ENCODE measurements at places on chromosomes 1 and 21.

- DNase-seq, result no peak
These were observed 182.3 kb downstream of the C1orf21 start for GRCh38 chr1:184569106-184569505.

GRCh38 chr1:233677690-233678354 lies 63.9 kb downstream of the KCNK1 start:
- no peak for DNase-seq

GRCh38 chr1:3319874-3320245 lies 134.6 kb upstream of the ARHGEF16 start:
- DNase-seq, result no peak

- DNase-seq, result no peak
These were observed at the start of gene TNFRSF25 for GRCh38 chr1:6466023-6466422. TNFRSF25 (minus strand) TSS chr1:6466173; CDS start chr1:6466107, 66 bp downstream.

DNA sequence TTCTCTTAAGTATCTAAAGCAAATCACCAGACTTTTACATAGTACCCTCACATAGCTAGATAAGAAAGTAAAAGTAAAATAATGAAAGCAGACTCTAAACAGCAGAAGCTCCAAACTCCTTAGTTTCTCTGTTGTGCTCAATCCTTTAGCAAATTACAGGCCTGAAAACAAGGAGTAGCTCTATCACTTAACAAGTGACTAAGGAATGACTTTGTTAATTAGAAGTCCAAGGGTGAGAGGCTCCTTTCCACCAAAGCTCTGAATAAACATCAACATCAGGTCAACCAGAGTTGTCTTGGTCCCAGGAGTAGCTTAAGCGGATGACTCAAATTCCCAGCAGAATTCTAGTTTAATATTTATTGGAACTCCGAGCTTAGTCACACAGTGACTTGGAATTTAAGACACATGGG lies 5.9 kb downstream of the NRIP1 start:
- no peak for DNase-seq

DNA sequence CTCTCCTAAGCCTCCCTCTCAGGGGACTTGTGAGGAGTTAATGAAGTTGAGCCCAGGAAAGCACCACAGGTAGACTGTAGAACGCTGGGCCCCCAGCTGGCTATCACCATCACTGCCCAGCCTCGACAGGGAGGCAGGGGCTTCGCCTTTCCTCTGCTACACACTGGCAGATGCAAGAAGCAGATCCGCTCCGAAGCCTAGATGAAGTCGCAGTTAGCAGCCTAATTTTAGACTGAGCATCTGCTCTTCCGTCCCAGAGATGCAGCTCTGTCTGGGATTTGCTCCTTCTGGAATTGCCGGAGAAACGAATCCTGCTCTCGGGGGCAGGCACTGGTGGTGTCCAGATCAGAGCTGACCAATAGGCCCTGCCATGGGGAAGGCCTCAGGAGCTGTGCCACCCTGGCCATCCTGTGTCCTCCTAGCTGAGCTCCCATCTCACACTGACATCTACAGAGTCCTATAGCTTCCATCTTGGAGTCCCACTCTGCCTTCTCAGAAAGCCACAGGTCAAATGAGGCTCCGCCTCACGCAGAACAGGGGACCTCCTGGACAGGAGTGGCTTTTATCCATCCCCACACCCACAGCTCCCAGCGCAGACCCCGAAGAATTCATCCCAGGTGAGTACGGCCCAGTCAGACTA lies 186.8 kb upstream of the EDN2 start:
- DNase-seq, result no peak

- peak; percentile 65 for DNase-seq
These were observed 220.0 kb downstream of the SETD4 start for GRCh38 chr21:35840197-35840799.

- DNase-seq, result peak; percentile 18
These were observed 411.8 kb upstream of the ESRRG start for GRCh38 chr1:217134857-217135568.

- DNase-seq, result no peak
These were observed 25.0 kb downstream of the GIPC2 start for GRCh38 chr1:78070758-78071157.

- no peak for DNase-seq
These were observed 31.9 kb downstream of the CFAP74 start for GRCh38 chr1:1971688-1972087.

GRCh38 chr1:14522926-14523241 lies 75.6 kb upstream of the KAZN start:
- peak; percentile 40 for DNase-seq

DNA sequence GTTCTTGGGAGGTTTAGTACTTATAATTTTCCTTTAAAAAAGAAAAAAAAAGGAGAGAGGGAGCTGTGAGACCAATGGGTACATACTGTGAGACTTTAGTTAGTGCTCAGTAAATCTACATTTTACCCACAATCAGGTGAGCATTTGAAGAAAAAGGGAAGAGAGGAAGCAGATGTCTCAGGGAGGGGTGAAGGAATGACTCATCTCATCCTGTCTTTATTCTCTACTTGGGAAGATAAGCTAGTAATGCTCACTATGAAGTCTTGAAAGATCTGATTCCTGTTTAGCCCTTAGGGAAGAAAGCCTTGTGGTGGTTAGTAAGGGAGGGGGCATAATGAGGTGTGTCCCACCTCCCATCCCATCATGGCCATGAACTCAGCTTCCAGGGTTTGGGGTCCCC lies 112.6 kb downstream of the PLD5 start:
- no peak for DNase-seq

DNA sequence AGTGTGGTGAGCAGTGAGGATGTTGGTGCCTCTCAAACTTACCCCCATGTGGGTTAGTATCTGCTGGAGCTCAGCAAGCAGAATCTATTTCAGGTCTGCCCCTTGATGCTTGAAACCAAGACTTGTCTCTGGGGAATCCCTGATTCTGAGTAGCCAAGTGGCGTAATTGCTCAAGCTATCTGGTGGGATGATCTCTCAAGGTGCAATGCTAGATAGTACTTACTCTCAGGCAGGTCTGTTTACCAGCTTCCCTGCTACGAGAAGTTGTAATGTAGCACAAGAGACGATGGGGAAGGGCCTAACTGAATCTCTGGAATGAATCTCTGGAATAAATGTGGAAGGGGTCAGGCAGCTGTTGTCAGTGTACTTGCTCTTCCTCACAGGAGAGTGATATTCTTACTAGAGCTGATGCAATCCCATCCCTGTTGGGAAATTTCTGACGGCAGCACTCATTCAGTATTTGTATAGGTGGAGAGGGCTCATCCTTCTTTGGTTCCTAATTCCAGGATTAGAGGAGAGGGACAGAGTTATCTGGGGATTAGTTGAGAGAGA lies 65.4 kb downstream of the MACF1 start:
- peak; percentile 40 for DNase-seq

GRCh38 chr1:231192620-231193163 lies 30.8 kb downstream of the TRIM67 start:
- peak; percentile 15 for DNase-seq

- no peak for DNase-seq
These were observed 72.2 kb upstream of the LPGAT1 start for GRCh38 chr1:211902624-211903291.

- no peak for DNase-seq
These were observed 356.6 kb upstream of the SNX7 start for GRCh38 chr1:98304888-98305287.

- DNase-seq, result no peak
These were observed 190.2 kb downstream of the NR5A2 start for GRCh38 chr1:200217703-200218102.

- DNase-seq, result peak; percentile 35
These were observed 240.9 kb downstream of the KIF26B start for GRCh38 chr1:245395680-245396079.

DNA sequence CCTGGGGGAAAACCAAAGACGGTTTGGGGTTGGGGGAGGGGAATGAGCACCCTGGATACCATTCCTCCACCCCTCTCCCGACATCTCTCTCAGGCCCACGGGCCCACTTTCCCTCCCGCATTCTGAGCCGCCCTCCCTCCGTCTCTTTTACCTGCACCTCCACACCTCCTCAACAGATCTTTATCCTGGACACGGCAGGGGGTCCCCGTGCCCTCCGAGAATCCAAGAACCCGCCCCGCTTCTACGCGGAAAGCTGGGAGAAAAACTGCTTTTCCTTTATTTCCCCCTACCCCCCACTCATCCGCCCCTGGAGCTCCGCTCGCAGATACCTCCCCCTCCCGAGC lies 108.8 kb downstream of the NAV1 start:
- DNase-seq, result no peak

DNA sequence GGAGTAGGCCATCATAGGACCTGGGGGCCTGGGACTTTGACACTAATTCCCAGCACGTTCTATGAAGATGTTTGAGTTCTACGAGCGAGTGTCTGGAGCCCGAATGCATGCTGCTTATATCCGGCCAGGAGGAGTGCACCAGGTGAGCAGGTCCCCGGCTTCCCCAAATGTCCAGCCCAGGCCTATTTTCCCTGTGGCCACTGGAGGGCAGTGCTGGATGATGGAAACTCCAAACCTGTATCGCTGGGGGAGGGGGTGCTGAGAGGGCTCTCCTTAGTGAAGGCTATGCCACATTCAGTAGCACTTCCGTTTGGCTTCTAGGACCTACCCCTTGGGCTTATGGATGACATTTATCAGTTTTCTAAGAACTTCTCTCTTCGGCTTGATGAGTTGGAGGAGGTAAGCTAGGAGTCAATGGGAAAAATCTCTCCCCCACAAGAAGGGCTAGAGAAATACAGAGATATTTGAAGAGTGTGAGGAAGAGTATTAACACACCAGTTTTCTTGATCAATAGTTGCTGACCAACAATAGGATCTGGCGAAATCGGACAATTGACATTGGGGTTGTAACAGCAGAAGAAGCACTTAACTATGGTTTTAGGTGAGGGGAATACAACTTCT lies 5.2 kb upstream of the FCER1G start:
- peak; percentile 68 for DNase-seq

DNA sequence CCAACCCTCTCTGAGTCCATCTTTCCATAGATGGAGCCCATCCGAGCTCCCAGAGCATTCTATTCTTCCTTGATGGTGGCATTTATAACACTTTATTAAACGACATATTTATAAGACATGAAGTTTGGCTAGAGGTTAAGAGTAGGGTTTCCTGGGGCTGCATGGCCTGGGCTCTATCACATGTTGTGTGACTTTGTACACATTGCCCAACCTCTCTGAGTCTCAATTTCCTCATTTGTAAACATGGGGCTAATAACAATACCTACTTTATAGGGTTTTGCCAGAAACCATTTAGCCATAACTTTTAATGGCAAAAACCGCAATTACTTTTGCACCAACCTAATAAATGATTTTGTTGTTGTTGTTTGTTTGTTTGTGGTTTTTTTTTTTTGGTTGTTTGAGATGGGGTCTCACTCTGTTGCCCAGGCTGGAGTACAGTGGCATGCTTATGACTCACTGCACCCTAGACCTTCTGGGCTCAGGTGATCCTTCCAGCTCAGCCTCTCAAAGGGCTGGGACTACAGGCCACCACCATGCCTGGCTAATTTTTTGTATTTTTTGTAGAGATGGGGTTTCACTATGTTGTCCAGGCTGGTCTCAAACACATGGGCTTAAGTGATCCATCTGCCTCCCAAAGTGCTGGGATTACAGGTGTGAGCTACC lies 13.9 kb upstream of the ASAP3 start:
- no peak for DNase-seq

GRCh38 chr21:46543306-46543705 lies 61.6 kb downstream of the S100B start:
- no peak for DNase-seq

DNA sequence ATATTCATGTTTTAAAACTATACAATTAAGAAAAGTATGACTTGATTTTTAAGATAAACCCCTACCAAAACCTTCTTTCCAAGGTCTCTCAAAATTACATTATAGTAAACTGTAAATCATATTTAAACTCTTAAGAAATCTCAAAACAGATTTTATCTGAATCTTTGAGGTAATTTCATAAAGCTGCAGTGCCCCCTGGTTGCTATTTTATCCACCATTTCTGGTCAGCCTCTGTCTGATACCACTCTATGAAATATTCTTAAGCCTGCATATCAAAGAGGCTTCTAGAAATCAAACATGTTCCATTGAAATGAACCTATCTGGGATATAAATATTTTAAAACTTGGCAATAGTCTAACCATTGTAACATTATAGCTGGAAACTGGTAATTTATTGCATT lies 317.3 kb downstream of the COL11A1 start:
- DNase-seq, result peak; percentile 16

DNA sequence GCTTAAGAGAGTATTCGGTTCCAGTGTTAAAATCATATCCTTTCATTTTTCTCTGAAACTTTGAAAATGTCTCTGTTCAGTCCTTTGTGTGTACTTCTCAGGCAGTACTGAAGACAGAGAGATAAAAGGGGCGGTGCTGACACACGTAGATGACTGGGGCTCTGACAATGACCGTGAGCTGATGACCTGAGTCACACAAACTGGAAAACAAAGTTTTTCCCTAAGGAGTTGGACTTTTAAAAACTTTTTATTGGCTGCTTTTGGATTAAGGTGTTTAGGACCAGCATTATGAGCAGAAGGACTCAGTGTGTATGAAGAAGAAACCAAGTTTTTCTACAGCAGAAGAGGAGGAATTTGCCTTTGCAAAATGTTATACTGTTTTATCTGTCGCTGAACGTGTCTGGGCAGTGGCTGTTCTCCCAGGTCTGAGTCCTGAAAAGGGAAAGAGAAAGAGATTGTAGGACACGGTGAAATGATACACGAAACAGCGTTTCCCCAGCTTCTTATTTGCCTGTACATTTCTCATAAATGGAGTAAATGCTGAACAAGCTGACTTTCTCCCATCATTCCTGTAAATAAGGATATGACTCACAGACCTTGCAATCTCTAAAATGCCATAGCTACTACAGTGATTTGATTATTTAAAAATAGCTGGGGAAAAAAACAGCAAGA lies 51.5 kb downstream of the MAP3K7CL start:
- DNase-seq, result no peak

- DNase-seq, result no peak
These were observed 33.9 kb upstream of the LAMC2 start for GRCh38 chr1:183152180-183152579.

DNA sequence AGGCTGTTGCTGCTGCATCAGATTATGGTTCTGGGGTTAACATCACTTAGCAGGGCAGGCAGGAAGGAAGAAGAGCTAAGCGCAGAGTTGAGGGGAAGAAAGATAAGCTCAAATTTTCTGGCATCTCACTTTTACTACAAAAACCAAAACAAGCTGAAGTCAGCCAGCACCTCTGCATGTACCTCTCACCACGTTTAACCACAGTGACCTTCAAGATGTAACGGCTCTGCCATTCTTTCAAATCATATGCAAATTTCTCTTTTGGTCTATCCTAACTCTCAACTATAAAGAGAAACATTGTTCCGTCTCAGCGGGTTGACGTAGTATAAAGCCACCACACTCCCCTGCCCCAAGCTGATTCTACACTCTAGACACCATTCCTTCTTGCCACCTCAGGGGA lies 154.4 kb downstream of the OMA1 start:
- DNase-seq, result no peak

- DNase-seq, result no peak
These were observed 19.0 kb downstream of the BACE2 start for GRCh38 chr21:41186755-41187536.

GRCh38 chr1:109787845-109788601 lies 24.3 kb upstream of the EPS8L3 start:
- no peak for DNase-seq

DNA sequence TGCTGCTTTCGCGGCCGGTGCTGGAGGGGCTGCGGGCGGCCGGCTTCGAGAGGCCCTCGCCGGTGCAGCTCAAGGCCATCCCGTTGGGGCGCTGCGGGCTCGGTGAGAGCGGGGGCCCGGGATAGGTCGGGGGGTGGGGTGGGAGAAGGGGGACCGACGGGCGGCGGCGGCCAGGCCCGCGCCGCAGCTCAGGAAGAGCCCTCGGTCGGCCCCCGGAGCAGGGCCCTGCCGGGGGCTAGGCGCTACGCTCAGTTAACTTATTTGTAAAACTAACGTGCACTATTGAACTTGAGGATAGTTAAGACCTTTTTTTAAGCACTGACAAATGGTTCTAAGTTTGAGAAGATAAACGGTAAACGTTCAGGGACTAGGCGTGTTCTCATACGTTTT lies 418 bp downstream of the DDX20 start:
- no peak for DNase-seq
